ENCODE measurements at places on chromosomes 7 and 10.

- DNase-seq = no peak
These were observed 23.3 kb upstream of the EMX2 start for GRCh38 chr10:117519286-117519685.

DNA sequence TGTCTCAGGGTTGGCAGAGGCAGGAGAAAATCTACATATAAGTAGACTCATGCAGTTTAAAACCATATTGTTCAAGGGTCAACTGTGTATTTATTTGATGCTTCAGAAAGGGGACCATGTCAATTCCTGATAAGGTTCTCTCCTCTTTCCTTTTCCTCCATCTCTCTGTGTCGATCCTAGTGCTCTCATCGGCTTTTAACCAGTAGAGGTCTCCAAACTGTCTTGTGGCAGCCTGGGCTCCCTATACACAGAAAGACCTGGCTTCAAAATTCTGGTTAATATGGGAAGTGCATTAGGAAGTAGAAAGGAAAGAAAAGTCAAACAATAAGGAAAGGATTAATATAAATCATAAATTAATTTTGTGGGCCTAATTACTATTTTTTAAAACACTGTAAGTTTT lies 304.4 kb upstream of the C7orf33 start:
- no peak for DNase-seq

DNA sequence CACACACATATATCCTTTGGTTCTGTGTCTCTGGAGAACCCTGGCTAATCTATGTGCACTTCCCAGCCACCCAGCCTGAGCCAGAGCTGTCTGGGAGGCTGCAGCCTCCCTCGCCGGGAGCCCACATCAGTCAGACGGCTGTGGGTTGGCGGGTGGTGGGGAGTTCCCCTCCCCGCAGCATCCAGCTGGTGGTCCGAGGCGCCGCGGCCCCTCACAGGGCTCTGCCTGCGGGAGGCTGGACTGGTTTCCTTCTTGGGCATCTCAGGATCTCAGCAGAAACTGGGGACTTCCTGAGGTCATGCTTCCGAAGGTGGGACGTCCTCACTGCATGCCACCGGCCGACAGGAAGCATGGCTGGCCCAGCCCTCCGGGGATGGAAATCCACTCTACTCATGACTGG lies 22.0 kb upstream of the PSMG3 start:
- DNase-seq = no peak

DNA sequence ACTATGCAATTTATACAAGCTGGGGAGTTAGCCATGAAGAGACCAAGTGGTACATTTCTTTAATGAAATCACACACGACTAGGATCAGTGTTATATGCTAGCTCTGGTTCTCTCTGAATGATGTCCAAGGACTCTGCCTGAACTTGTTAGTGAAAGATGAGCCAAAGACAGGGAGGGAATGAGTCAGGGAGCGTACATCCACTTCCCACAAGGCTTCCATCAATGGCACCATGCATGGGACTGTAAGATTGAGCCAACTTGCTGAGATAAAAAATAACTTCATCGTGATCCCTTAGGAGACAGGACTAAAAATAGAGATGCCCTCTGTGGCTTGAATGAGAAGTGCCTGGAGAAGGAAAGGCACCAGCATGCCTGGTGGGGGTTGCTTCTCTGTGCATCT lies 629.7 kb downstream of the ACTR3B start:
- no peak for DNase-seq

DNA sequence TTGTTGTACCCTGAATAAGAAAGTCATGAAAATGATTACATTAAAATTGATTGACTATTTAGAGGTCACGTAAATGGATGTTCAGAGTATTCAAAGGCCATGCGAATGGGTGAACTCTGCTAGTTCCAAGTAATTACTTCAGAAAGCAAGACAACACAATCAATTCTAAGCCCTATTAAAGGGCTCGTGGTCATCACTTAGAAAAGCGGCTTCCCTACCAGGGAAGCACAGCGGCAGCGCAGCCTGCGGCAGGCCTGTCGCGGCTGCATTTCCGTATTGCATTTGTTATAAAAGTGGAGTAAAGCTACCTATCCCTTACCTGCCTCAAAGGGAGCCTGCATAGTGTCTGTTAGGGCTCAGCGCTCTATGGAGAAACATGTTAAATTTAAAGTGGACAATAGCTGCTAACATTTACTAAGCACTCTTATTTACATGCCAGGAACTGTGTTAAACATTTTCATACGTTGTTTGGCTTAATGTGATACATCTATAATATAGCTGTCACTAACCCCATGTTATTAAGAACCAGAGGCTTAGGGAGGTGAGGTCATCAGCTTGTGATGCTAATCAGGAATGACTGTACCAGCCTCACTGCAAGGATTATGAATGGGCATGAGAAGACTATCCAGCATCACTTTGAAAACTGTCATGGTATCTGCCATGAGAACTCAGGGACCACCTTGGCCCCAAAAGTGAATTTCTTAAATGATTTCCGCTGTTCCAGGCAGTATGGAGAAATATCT lies 187.5 kb downstream of the CELF2 start:
- DNase-seq = no peak

- DNase-seq = no peak
These were observed 104.0 kb downstream of the TPK1 start for GRCh38 chr7:144731661-144732351.

- no peak for DNase-seq
These were observed 57.7 kb upstream of the IGFBP3 start for GRCh38 chr7:45978731-45979211.

- DNase-seq = no peak
These were observed 37.1 kb downstream of the COL1A2 start for GRCh38 chr7:94431619-94432280.

DNA sequence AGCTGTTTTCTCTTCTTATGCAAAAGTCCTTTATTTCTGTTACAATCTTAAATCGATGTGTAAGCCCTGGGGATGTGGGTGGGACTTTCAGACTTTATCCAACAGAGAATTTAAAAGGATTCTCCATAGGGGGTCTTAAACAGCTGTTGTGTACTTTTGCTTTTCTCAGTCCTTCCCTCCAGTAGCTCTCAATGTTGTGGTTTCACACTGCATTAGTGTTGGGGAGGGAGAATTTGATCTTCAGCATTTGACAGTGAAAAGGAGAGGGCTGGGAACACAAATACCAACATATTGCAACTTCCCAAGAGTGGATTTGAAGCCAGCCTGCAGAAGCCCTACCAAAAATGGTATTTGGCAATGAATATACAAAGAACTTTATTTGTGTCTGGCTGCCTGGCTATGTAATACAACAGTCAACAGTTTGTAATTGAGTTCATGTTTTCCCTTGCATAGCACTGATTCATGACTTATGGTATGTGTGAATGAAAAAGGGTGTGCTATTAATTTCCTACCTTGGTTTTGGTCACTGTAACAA lies 80.1 kb upstream of the CAPZA2 start:
- no peak for DNase-seq

GRCh38 chr7:36874041-36874440 lies 149.7 kb upstream of the AOAH start:
- no peak for DNase-seq

DNA sequence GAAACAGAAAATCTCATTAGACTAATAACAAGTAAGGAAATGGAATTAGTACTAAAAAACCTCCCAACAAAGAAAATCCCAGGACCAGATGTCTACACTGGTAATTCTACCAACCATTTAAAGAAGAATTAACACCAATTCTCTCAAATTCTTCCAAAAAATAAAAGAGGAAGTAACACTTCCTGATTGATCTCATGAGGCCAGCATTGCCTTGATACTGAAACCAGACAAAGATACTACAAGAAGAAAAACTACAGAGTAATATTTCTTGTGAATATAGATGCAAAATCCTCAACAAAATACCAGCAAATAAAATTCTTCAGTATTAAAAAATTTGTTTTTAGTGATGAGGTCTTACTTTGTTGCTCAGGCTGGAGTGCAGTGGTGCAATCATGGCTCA lies 21.3 kb downstream of the GCK start:
- DNase-seq = no peak

GRCh38 chr10:72134785-72135767 lies 46.7 kb upstream of the SPOCK2 start:
- no peak for DNase-seq

Measured in stimulated activated CD4-positive, alpha-beta T cell treated with anti-CD3 and anti-CD28 coated beads, Interleukin-2, amount 100 ng/mL, for 24 hours (primary cell).